ENCODE measurements at places on chromosomes 1 and 21.

DNA sequence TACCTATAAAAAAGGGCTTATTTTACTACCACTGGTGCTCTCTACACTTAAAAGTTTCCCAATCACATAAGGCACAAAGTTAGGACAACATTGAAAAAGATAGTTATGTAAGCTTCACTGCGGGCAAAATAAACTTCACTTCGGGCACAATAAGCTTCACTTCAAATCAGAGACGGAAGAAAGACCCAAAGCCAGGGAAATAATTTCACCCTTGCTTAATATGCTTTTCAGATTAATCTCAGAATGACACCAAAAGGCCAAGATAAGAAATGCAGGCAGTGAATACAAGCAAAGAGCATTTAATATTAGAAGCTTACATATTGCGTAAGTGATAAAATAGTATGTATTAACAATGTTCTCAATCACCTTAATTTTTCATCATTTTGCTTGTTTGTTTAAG lies 444.2 kb downstream of the SETD4 start:
- DNase-seq = peak; percentile 23

DNA sequence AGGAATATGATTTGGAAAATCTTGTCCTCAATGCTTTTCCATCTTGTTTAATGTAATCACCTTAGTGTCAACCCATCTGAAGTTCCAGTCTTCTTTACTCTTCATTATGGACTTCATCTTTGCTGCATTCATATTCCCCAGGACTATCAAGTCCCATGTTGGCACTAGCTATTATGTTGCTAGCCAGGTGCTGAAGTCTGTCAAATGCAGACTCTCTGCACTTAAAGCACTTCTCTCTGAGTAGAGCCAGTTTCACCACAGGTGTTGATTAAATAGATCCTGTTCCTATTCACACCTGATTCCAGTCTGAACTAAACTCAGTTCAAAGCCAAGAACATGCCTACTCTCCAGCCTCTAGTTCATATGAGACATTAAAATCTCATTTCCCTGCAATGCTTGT lies 75.0 kb upstream of the PKN2 start:
- DNase-seq = no peak

- no peak for DNase-seq
Measured at GRCh38 chr1:243701872-243702271, 148.2 kb downstream of the AKT3 start.

GRCh38 chr1:183655562-183656075 lies 2.5 kb upstream of the APOBEC4 start:
- peak; percentile 92 for DNase-seq
